Osteoblast (primary cell): ENCODE measurements at places on chromosomes 7 and 10. TPM values are rescaled to one million over a fixed set of nuclear protein-coding genes. Genes with fewer than 3 reads are reported as not detected.

GRCh38 chr7:95454438-95455045, 19.7 kb upstream of the PON2 start:
- no peak for DNase-seq
- H3K27ac ChIP-seq: no peak overlapping the region
- no peaks in the 10 kb centered on the region for H3K27me3 ChIP-seq
- H3K36me3 ChIP-seq: no peaks in the 10 kb centered on the region
- H3K4me1 ChIP-seq: no peaks in the 10 kb centered on the region
- no peak overlapping the region for H3K4me3 ChIP-seq

- DNase-seq: peak; percentile 13
- peaks cover 20% of the 10 kb centered on the region for H3K27me3 ChIP-seq
- H3K4me3 ChIP-seq: no peak overlapping the region
- peak overlapping the region; percentile 42 for H3K27ac ChIP-seq
- peaks cover 42% of the 10 kb centered on the region for H3K4me1 ChIP-seq
These were observed 51.9 kb upstream of the ABLIM1 start for GRCh38 chr10:114709984-114710383.

DNA sequence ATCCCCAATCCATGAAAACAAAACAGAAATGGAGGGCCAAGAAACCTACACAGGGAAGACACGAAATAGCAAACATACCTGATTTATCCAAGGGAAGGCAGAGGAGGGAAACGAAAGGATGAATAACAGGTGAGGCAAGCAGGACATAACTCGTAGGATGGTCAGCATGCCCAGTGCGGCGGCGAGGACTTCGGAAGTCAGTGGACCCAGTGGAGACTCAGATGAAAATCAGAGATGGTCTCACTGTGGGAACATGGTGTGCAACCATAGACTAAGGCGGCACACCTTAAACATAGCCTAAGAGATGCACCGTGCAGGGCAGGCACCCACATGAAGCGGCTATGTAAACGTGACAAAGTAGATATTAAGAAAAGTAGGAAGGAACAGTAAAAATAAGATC, 157.5 kb downstream of the MGMT start:
- H3K27ac ChIP-seq: no peak overlapping the region
- H3K4me1 ChIP-seq: peaks cover 11% of the 10 kb centered on the region
- DNase-seq: no peak
- no peak overlapping the region for H3K4me3 ChIP-seq
- H3K36me3 ChIP-seq: no peaks in the 10 kb centered on the region

DNA sequence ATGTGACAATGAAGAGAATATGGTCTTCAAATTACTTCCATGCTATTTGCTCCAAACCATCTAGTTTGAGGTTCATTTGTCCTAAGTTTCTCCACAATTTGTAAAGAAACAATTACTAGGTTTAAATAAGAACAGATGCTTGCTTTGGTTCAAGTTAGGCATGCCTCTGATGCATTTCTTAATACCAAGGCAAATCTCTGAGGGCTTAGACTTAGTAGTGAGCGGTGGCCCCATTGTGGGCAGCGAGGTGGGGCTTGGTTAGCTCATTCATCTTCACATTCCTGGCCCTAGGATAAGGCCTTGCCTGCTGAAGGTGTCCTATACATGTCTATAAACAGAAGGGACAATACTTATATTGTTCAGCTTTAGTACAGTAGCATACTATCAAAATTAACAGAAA, 52.4 kb upstream of the RHEB start:
- DNase-seq: no peak
- peaks cover 3% of the 10 kb centered on the region for H3K4me1 ChIP-seq
- peaks cover 17% of the 10 kb centered on the region for H3K36me3 ChIP-seq
- H3K27ac ChIP-seq: no peak overlapping the region

DNA sequence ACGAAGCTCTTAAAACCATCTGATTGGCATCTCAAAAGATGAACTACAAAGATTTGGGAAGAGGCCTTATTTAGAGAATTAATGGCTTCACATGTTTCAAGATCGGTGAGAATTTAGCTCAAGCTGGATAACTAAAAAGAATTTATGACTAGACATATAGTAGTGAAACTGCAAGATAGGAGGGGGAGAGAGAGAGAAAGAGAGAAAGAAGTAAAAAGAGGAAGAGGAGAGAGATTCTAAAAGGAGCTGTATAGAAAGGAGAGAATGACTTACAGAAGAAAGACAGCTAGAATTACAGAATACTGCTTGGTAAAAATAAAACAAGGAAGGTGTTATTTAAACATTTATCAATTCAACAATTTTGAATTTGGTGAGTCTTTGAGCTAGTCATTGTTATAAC, 592.3 kb downstream of the SH2D4B start:
- no peaks in the 10 kb centered on the region for H3K27me3 ChIP-seq
- H3K27ac ChIP-seq: no peak overlapping the region
- no peaks in the 10 kb centered on the region for H3K4me1 ChIP-seq
- H3K36me3 ChIP-seq: no peaks in the 10 kb centered on the region
- no peak overlapping the region for H3K4me3 ChIP-seq

DNA sequence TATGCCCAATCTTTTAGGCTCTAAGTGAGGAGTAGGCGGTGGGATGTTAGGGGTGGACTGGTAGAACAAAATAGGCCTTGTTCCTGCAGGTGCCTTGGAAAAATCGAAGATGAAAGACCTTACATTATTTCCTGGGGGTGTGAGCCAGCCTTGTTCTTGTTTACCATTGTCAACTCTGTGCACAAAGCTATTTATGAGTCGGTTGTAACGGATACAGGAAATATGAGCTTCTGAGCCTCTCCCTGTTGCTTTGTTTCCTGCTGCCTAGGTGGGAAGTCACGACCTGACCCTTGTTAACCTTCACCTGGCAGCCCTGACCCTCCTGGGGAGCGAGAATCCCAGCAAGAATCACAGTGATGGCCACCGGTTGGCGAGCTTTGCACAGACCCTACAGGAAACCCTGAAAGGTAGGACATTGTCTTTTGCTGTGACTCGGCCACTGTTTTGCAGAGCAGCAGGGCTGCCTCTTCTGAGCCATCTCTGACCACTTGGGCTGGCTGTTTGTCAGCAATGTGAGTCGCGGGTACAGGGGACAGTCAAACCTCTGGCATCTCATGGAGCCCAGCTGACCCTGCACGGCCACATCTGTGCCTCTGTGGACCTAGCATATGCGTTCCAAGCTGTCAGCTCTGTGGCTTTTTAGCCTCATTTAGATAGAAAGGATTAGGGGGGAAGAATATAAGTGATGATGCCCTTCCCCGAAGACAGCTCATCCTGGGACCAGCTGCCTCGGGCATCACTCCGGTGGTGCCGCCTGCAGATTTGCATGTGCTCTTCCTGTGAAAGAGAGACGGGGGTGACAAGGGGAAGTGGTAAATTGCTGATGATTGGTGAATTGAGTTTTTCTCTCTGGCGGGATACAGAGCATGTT, 102.1 kb upstream of the ANLN start:
- H3K4me3 ChIP-seq: no peak overlapping the region
- no peaks in the 10 kb centered on the region for H3K27me3 ChIP-seq
- DNase-seq: peak; percentile 65
- H3K36me3 ChIP-seq: no peaks in the 10 kb centered on the region

GRCh38 chr7:22319424-22320403, 37.2 kb downstream of the RAPGEF5 start:
- H3K27me3 ChIP-seq: no peaks in the 10 kb centered on the region
- DNase-seq: peak; percentile 34
- H3K36me3 ChIP-seq: no peaks in the 10 kb centered on the region

- H3K36me3 ChIP-seq: no peaks in the 10 kb centered on the region
- no peak overlapping the region for H3K27ac ChIP-seq
- peak; percentile 18 for DNase-seq
- no peak overlapping the region for H3K4me3 ChIP-seq
These were observed 100.5 kb downstream of the CXCL12 start for GRCh38 chr10:44284198-44285084.

- H3K27me3 ChIP-seq: no peaks in the 10 kb centered on the region
- no peaks in the 10 kb centered on the region for H3K4me1 ChIP-seq
- no peak overlapping the region for H3K4me3 ChIP-seq
- peak; percentile 60 for DNase-seq
- no peaks in the 10 kb centered on the region for H3K36me3 ChIP-seq
These were observed 156.2 kb downstream of the GRID1 start for GRCh38 chr10:86210416-86210815.

DNA sequence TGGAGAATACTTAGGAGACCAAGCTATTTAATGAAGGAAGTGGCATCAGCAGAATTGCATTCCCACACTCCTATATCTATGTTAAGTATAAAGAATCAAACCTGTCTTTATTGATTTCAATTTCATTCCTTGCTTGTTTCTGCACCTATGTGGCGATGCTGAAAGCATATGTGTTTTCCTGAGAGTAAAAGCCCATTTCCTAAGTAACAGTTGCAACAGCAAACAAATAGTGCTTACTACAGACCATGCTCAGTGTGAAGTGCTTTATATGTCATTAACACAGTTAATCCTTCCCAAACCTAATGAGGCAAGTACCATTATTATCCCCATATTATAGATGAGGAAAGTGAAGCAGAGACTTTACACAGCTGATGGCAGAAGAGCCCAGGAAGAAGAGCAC, 552.1 kb downstream of the PARD3 start:
- no peak overlapping the region for H3K27ac ChIP-seq
- H3K27me3 ChIP-seq: no peaks in the 10 kb centered on the region
- H3K36me3 ChIP-seq: no peaks in the 10 kb centered on the region
- H3K4me3 ChIP-seq: no peak overlapping the region
- peak; percentile 42 for DNase-seq
- H3K4me1 ChIP-seq: no peaks in the 10 kb centered on the region

DNA sequence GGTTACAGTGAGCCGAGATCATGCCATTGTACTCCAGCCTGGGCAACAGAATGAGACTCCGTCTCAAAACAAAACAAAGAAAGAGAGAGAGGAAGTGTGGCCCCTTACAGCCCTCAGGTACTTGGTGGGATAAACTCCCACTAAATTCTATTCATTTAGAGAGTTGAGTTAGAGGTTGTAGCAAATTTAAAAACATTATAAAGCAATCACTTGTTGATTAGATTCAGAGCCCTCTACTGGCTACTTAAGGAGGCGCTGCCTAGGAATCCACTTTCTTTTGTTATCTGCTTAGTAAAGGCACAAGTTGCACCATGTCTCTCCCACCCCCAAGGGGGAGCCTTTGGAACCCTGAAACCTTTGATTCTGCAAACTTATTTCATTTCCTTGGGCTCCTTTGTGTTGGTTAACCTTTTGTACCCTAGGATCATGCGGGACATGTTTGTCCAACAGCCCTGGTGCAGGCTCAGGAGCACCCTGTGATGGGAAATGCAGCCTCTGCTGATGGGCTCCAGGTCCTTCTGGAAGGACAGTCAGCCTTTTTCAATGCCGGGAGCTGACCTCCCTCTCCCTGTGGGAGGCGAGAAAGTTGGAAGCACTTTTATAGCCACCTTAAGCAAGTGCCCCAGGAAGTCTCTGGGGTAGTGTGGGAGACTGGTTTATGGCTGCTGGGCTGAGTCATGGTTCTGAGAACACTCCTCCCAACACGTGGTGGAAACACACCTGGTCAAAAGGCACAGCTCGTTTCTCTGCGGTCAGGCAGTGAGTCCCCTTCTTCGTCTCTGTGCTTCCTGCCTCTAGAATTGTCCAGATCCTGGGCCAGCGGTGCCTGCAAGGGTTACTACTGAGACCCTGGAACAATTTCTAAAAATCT, 2.3 kb downstream of the HKDC1 start:
- H3K27me3 ChIP-seq: no peaks in the 10 kb centered on the region
- peak; percentile 88 for DNase-seq
- no peak overlapping the region for H3K27ac ChIP-seq
- no peaks in the 10 kb centered on the region for H3K36me3 ChIP-seq
- H3K4me3 ChIP-seq: no peak overlapping the region

- no peaks in the 10 kb centered on the region for H3K4me1 ChIP-seq
- no peak overlapping the region for H3K4me3 ChIP-seq
- no peak overlapping the region for H3K27ac ChIP-seq
- H3K27me3 ChIP-seq: no peaks in the 10 kb centered on the region
These were observed 29.6 kb upstream of the ICA1 start for GRCh38 chr7:8291397-8292141.

- peak overlapping the region; percentile 43 for H3K27ac ChIP-seq
- peaks cover 13% of the 10 kb centered on the region for H3K4me1 ChIP-seq
- H3K27me3 ChIP-seq: no peaks in the 10 kb centered on the region
- peak; percentile 97 for DNase-seq
These were observed 98.6 kb downstream of the GRK5 start for GRCh38 chr10:119305860-119306513.

GRCh38 chr7:97731736-97732564, at the start of gene TAC1:
TSS of gene TAC1 (plus strand) at chr7:97732086. CDS start at chr7:97732613, 527 bp downstream.
- peaks cover 29% of the 10 kb centered on the region for H3K27me3 ChIP-seq
- DNase-seq: peak; percentile 82
- H3K36me3 ChIP-seq: no peaks in the 10 kb centered on the region
- peak within 1 kb of the TSS; percentile 6 for H3K4me3 ChIP-seq
- no peaks in the 10 kb centered on the region for H3K4me1 ChIP-seq

- no peaks in the 10 kb centered on the region for H3K36me3 ChIP-seq
- H3K27me3 ChIP-seq: no peaks in the 10 kb centered on the region
- no peak for DNase-seq
- H3K4me3 ChIP-seq: no peak overlapping the region
- H3K27ac ChIP-seq: no peak overlapping the region
These were observed 177.6 kb upstream of the SLC25A13 start for GRCh38 chr7:96499532-96499931.

- no peak overlapping the region for H3K4me3 ChIP-seq
- DNase-seq: no peak
- no peaks in the 10 kb centered on the region for H3K27me3 ChIP-seq
- H3K27ac ChIP-seq: no peak overlapping the region
- peaks cover 22% of the 10 kb centered on the region for H3K4me1 ChIP-seq
These were observed 151.3 kb downstream of the REEP3 start for GRCh38 chr10:63672491-63672890.

- no peaks in the 10 kb centered on the region for H3K36me3 ChIP-seq
- H3K4me1 ChIP-seq: no peaks in the 10 kb centered on the region
- no peak for DNase-seq
- H3K27me3 ChIP-seq: peaks cover 7% of the 10 kb centered on the region
- no peak overlapping the region for H3K4me3 ChIP-seq
These were observed 162.8 kb downstream of the USP6NL start for GRCh38 chr10:11448545-11449244.

DNA sequence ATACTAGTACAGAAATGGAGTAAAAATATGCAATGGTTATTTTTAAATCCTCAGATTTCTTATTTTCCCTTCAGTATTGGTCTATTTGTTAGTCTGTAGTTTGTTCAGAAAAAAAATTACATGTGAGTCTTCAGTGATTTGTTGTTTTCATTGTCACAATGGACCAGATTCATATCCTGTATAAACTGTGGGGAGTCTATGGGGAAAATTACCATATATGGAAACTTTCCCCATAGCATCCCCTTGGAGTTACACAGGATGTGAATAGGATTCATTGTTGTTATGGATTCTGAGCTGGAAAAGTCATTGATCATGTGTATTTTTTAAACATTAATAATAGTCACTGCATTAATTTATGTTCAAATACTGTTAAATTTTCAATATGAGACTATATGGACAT, 72.6 kb downstream of the ST7 start:
- H3K27ac ChIP-seq: peak overlapping the region; percentile 9
- H3K4me1 ChIP-seq: peaks cover 5% of the 10 kb centered on the region
- H3K27me3 ChIP-seq: no peaks in the 10 kb centered on the region
- DNase-seq: no peak
- no peaks in the 10 kb centered on the region for H3K36me3 ChIP-seq

Gene TMEM254
- total RNA-seq: 8.7 and 12.1 TPM in 2 replicates

Gene ECHDC3
- 0.36 and 13.8 TPM in 2 replicates for total RNA-seq

Gene MKI67
- total RNA-seq: 2.5 and 3.5 TPM in 2 replicates

Gene SEPTIN14
- total RNA-seq: not detected in 2 replicates

Gene PTPRZ1
- under 0.01 TPM in 1 of 2 replicates, not detected in the other for total RNA-seq

Gene LRGUK
- total RNA-seq: 0.72 and 0.88 TPM in 2 replicates

Gene CALML5
- not detected in 2 replicates for total RNA-seq

Gene MSS51
- 2.2 and 2.4 TPM in 2 replicates for total RNA-seq

Gene PNLIPRP2
- not detected in 2 replicates for total RNA-seq

Gene STAG3
- 0.59 and 1.4 TPM in 2 replicates for total RNA-seq
